Right renal pelvis (tissue), 4 donors: ENCODE measurements at places on chromosomes 3 and 15. TPM values are rescaled to one million over a fixed set of nuclear protein-coding genes. Genes with fewer than 3 reads are reported as not detected.

GRCh38 chr3:27885641-27886040 is 163.5 kb upstream of the EOMES start:
- DNase-seq, result no peak

- DNase-seq, result no peak
Observed at GRCh38 chr3:89698208-89698830, 590.9 kb downstream of the EPHA3 start.

GRCh38 chr3:134543113-134543512 is 57.3 kb downstream of the CEP63 start:
- no peak for DNase-seq

- no peak for DNase-seq
Observed at GRCh38 chr3:173009410-173009809, 131.6 kb downstream of the SPATA16 start.

DNA sequence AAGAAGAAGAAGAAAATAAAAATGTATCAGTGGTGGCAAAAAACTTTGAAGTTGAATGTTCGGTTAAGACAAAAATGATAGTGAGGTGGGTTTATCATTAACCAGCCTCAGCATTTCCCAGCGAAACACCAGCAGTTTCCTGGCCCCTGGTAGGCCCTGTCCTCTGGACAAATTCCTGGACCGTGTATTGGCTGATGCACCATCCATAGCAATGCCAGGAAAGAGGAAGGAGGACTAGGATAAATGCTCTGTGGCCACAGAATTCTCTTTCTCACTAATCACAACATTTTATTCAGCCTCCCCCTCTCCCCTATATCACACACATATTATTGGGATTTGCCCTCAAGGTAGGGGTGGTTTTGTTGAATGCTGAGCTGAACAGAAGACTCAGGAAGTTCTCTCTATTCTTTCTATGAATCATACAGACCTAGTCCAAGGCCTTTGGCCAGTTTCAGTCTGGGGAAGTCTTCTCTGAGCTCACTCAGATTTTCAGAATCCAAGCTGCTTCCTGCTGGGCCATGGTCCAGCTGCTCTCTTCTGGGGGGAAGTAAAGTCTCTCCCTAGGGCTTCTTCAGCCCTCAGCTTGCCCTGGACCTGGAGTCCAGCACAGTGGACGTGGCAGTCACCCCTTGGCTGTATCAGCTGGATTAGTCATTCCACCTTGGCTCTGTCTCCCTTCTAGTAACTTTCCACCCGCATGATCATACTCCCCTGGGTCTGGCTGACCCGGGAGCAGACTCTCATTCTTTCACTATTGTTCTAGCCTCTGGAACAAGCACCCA is 27.6 kb downstream of the SLC28A1 start:
- no peak for DNase-seq

DNA sequence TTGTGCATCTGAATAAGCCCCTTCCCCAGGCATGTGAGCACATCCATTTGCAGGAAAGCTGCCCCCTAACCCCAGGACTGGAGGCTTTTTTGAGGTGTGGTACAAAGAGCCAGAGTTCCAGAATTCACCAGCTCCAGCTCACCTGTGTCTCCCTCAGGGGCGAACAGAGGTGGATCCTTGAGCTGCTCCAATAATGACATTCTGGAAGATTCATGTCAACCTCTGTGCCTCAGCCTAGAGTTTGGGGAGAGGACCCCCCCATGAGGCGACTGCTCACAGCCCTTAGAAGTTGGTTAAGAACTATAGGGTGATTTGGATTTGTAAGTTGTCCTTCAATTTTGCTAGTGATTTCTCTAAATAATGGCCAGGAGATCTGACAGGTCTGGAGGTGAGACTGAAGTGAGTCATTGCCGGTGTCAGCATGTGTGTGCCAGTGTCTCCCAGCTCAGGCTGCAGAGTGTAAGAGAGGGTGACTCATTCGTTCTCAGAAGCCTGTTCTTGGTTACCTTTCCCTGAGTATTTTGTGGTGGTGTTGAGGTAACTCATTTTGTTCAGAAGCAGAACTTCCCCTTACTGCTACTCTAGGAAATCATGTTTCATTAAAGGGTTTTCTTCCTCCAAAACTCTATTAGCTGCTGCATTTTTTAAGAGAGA is 136.9 kb upstream of the TOPAZ1 start:
- no peak for DNase-seq

DNA sequence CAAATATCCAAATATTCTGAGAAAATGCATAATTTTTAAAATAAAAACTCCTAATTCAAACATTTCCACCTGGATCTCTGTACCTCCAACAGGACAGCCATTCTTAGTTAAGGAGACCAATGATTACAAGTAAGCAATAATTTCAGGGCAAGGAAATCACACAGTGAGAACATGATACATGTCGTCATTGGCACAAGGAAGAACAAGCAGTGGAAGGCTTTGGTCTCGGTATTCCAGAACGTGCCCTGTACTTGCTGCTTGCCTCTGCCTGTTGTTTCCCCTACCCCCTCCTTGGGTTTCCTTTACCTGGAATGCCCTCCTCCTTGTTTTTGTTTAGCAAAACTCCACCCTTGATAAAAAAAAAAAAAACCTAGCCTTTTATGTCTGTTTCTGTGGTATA is 72.8 kb downstream of the PPM1L start:
- DNase-seq, result no peak

- DNase-seq, result peak; percentile 89
Observed at GRCh38 chr3:197736491-197737318, at the start of gene RUBCN. Gene RUBCN, minus strand, starts transcription at chr3:197736904. Its CDS starts 185 bp downstream, at chr3:197736719.

DNA sequence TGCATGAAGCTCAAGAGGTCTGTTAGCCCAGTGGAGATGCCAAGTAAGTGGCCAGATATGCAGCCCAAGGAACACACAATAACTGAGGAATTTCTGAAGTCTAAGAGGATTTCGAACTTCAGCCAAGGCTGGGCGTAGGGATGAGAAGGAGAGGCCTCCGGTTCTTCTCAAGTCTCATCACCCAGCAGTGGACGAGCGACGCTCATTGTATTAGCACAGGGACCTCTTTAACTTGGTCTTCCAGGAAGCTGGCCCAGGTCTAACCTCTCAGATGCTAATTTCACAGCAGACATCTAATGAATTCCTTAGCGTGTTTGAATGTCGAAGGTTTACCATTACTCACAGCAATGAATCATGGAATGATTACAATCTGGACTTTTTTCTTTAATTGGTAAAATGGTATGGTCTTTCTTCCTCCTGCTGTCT is 85.0 kb downstream of the HES1 start:
- DNase-seq, result no peak

GRCh38 chr15:93703092-93703739 is 528.1 kb upstream of the MCTP2 start:
- DNase-seq, result no peak

GRCh38 chr3:72246685-72247084 is 461.7 kb upstream of the PROK2 start:
- DNase-seq, result no peak

DNA sequence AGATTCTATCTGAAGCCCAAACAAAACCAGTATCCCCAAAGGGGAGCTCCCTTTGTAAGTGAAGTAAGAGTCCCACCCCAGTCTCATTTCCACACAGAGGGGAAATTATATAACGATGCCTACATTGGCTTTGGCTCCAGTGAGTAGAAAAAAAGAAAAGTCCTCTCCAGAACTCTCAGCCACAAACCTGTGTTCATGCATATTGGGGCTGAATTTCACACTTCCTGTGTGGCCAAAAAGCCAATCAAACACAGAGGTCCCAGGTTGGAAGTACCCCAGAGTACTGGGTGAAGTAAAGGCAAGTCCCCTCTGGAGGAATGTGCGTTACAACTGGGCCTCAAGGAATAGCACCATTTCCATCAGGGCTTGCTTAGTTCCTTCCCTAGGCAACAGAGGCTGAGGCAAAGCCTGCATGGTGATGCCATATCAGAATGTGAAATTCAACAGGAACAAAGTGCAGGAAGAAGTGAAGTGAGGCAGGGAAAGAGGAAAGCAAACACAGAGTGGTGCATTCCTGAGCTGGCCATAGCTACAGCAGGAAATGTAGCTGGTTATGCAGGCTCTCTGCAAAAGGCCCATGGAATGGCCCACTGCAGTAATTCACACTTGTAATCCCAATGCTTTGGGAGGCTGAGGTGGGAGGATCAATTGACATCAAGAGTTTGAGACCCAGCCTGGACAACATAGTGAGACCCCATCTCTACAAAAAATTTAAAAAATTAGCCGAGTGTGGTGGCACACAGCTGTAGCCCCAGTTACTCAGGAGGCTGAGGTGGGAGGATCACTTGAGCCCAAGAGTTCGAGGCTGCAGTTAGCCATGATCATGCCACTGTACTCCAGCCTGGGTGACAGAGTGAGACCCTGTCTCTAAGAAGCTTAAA is 16.6 kb upstream of the CX3CR1 start:
- no peak for DNase-seq

- no peak for DNase-seq
Observed at GRCh38 chr3:128489927-128490649, 2.9 kb downstream of the GATA2 start.

The KCNAB1 gene
- polyA plus RNA-seq, result 3.2 TPM
